ENCODE measurements at places on chromosomes 12 and 14. TPM values are rescaled to one million over a fixed set of nuclear protein-coding genes. Genes with fewer than 3 reads are reported as not detected.

CEBPE gene
- polyA plus RNA-seq, result not detected

DNA sequence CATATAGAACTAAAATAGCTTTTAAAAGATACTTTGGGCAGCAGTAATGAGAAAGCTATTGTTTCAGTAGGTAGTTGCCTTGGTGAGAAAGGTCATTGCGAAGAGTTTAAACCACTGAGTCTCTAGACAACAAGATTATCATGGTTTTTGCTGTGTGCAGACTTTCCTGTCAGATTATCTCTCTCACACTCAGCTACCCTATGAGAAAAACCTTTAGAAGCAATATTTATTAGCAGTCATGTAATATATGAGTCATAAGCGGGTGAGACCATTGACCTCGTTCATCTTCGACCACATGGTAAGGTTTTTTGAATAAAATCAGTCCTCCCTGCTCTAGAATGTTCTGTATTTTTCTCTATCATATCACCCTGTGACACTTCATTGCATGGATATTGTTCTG lies 59.9 kb downstream of the GPR65 start:
- no peak for DNase-seq
- H3K27me3 ChIP-seq, result no peaks in the 10 kb centered on the region
- no peak overlapping the region for H3K4me3 ChIP-seq
- H3K27ac ChIP-seq, result no peak overlapping the region
- no peaks in the 10 kb centered on the region for H3K4me1 ChIP-seq

- no peaks in the 10 kb centered on the region for H3K27me3 ChIP-seq
- H3K4me1 ChIP-seq, result no peaks in the 10 kb centered on the region
- H3K4me3 ChIP-seq, result no peak overlapping the region
- no peak for DNase-seq
These were observed 402.0 kb downstream of the SYT1 start for GRCh38 chr12:79266343-79267144.

CLEC9A gene
- not detected for polyA plus RNA-seq

Measured in mammary epithelial cell (primary cell).